B cell (primary cell): ENCODE measurements at places on chromosomes 2 and 18.

DNA sequence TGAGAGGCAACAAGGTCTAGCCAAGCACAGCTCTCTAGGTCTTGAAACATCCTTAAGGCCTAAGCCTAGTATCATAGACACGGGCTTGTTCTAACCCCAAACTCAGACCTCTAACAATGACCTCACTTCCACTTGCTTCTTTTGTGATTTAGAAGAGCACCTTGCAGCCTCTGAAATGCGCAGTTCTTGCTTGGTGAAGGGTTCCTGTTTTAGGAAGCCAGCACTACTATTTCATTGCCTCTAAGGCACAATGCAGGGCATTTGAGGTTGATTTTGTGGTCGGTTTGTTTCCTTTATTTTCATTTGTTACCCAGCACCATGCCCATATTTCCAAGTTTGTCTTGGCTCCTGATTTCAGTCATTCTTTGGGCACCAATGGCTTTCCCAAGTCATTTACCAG, 117.0 kb upstream of the CYP1B1 start:
- no peak for DNase-seq

GRCh38 chr2:232504438-232504837, 15.8 kb upstream of the PRSS56 start:
- no peak for DNase-seq

- no peak for DNase-seq
Measured at GRCh38 chr2:200310545-200310971, 4.1 kb downstream of the SPATS2L start.

DNA sequence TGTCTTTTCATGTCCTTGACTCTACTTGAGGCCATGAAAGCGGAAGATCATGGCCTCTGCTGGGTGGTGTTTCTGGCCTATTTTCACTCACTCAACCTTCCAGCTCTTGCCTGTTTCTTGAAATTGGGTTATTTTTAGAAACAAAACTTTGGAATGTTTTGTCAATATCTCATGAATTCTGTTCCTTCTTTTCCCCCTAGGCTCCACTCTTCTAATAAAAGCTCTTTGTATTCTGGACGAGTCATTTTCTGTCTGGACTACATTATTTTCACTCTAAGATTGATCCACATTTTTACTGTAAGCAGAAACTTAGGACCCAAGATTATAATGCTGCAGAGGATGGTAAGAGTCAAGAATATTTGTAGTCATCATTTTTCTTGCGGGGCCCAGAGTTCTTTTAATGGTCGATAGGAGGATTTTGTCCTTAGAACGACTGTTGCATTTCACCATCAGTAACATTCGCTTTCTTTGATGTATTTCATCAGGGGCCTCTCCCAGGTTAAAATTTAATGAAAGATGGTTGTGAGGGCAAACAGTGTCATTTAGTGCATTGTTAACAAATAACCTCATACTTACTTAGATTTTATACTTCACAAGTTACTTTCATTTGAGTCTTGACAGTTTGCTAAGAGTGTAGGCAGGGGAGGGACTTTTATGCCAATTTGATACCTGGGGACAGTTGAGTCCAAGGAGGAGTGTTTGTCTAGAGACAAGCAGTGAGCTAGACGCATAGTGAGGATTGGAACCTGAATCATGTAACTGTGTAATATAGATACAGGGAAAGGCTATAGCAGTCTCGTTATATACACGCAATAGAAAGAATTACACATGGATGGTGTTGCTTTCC, 64.6 kb downstream of the TRPM8 start:
- no peak for DNase-seq

DNA sequence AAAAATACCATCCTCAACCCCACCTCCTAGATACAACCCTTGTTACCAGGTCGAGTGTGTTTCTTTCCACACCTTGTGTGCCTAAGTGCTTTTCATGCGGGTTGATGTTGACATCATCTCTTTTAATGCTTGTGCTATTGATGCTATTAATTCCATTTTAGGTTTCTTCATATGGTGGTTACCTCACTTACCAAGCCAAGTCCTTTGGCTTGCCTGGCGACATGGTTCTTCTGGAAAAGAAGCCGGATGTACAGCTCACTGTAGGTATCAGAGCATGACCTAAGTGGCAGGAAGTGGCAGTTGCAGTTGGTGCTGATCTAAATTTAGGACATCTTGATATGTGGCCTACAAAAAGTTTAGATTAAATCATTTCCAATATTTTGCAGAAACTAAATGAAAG, 149.9 kb upstream of the TTC39C start:
- peak; percentile 34 for DNase-seq
